ENCODE measurements at places on chromosomes 3 and 15. TPM values are rescaled to one million over a fixed set of nuclear protein-coding genes. Genes with fewer than 3 reads are reported as not detected.

GRCh38 chr15:48449734-48450133 lies 118.5 kb downstream of the DUT start:
- DNase-seq, result no peak

GRCh38 chr15:30859091-30859874 lies 44.4 kb upstream of the FAN1 start:
- DNase-seq, result no peak

GRCh38 chr15:70436428-70436827 lies 326.9 kb downstream of the UACA start:
- peak; percentile 55 for DNase-seq

- no peak for DNase-seq
These were observed 31.4 kb downstream of the SLC49A4 start for GRCh38 chr3:122826278-122826677.

GRCh38 chr15:62334536-62334935 lies 169.5 kb upstream of the C2CD4B start:
- no peak for DNase-seq

DNA sequence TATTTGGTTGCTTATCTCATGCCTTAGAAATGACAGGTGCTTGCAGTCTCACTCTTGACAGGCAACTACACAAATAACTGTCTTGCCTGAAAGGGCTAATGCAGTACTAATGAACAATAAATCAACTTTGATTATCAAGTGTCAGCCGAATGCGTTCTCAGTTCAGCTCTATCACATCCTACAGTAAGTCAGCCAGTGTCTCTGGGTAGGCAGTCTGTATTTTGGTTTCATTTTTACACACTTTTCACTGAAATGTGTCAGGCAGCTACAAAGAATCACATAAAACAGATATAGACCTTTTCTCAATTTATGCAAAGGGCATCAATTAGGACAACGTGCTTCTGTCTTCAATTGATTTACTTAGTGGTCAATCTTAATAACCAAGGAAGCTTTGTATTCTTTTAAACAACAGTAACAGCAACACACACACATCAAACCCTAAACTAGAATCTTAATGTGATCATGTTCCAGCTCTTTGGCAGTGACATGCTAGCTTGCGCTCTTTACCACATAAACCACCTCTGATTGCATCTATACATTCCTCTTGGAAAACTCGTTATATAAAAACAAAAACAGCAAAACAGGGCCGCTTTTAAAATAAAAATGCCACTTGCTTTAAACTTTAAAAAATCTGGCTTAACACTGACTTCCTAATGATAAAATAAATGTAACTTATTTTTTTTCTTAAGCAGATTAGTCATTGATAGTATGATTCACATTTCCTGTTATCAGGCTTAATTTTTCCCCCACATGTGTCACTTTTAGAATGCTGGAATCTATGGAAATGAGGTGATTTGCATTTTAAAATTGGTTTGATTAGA lies 520.4 kb downstream of the FOXP1 start:
- DNase-seq, result no peak

DNA sequence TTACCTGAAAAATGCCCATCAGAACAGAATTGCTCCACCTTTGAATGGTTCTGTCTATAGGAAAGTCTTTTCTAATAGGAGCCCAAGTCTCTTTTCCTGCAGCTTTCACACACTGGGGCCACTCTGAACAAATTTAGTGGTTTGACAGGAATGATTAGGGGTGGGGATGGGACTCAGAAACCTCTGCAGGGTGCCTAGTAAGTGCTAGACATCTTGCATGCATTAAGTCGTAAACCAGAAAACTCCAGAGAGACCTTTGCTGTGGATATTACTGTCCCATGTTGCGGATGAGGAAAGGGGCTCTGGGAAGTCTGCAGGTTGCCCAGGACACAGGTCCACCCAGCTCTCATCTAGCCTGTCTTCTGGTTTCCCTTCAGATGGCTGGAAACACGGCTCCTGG lies 189.7 kb downstream of the OPA1 start:
- DNase-seq, result no peak

DNA sequence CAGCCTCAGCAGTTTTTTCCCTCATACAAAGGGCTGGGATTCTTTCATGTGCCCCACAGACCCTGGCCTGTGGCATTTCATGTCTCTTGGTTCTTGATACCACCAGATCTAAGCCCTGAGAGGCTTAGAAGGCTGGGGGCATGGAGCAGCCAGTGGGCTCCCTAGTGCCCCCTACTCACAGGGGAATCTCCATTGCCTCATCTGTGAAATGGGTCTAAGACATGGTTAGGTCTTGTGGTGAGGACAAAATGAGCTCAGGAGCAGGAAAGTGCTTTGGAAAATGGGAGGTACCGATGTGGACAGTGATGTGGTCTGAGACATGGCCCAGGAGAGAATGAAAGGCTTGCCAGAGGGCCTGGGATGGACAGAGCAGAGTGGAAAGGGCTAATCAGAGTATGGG lies 94.3 kb downstream of the SMAD6 start:
- DNase-seq, result no peak

DNA sequence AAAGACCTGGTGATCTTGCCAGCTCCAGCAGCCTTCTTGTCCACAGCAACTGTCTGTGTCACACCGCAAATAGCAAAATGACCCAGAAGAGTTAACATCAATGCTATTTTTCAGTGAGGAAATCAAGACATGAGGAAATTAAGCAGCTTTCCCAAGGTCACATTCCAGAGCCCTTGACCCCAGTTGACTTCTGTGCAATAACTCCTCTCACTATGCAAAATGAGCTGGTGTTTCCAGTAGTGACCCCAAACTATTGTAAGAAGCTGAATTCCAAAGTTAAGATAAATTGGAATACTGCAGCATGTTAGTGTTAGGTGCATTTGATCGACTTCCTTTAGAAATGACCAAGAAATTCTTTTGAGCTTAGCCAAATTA lies 172.8 kb upstream of the SNTN start:
- no peak for DNase-seq

DNA sequence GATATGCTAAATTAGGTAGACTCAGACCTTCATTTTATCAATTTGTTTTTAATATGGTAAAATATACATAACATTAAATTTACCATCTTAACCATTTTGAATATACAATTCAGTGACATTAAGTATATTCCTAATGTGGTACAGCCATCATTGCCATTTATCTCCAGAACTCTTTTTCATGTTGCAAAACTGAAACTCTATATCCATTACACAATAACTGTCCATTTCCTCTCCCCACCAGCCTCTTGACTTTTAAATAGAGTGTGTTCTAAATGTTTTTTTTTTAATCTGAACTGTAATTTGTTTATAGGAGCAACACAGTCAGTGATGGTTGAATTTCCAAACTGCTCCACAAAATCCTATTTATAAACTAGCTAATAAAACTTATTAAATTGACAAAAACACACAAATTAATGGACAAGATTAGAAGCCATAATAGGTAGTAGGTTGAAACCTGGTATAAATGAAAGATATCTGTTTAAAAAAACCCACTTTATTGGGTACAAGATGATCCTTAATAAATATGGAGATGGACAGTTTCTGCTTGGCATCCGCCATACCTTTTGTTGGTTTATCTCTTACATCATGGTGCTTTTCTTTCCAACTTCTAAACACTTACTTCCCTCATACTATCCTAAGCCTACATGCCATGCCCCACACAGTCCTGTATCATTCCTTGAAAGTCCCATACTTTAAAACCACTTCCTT lies 142.4 kb downstream of the ZPLD1 start:
- no peak for DNase-seq

DNA sequence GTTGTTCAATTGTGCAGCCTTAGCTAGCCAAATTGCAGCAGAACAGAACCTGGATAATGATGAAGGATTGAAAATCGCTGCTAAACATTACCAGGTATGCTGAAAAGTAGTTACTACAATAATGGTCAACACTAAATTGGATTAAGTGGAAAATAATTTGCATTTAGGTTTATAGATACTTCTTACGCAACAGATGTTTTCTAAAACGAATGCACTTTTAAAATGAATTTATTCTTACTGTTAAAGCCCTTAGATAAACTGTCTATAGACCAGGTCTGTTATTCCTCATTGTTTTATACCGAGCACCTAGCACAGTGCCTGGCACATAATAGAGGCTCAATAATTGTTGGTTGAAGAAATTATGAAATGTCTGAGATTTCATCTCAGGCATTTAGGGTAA lies 23.6 kb downstream of the PDCD6IP start:
- no peak for DNase-seq

DNA sequence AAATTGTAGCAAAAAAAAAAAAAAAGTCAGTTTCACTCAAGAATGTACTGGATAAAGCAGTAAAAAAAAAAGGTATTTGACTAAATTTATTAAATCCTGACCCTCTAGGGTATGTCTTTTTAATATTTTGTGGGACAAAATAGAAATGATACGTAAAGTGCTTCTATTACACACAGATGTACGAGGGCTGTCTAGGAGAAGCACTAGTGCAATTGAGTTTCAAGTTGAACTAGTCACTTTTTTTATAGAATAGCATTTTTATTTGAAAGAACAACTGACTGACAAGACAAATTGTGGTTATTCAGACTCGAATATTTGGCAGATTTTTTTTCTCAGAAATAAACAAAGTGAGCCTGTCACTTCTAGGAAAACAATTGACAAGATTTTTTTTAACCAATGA lies 49.0 kb downstream of the CCDC54 start:
- no peak for DNase-seq

GRCh38 chr3:11558002-11558401 lies 85.7 kb downstream of the VGLL4 start:
- no peak for DNase-seq

GRCh38 chr3:134752761-134753461 lies 42.1 kb upstream of the EPHB1 start:
- DNase-seq, result no peak

GRCh38 chr3:175149675-175150074 lies 290.5 kb downstream of the NAALADL2 start:
- DNase-seq, result peak; percentile 62

- DNase-seq, result no peak
These were observed 33.9 kb upstream of the PLXNA1 start for GRCh38 chr3:126948980-126949535.

GRCh38 chr3:122893282-122893681 lies 98.4 kb downstream of the SLC49A4 start:
- no peak for DNase-seq

DNA sequence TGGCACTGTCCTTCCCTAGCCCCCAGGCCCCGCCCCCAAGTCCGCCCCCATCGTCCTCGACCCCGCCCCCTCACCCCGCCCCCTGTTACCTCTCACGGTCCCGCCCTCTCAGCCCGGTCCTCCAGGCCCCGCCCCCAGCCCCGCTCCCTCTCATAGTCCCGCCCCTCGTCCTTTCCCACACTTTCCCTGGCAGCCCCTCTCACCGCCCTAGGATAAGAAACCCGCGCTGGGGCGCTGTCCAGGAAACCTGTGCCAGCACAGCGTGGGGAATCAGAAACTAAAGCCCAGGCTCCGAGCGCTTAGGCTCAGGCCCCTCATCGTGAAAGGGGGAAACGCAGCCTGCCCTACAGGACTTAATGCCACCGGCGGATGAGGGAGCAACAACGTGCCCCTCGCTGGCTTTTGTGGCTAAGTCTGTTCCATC lies 20.9 kb downstream of the TRPM1 start:
- DNase-seq, result no peak

- no peak for DNase-seq
These were observed 118.1 kb downstream of the EBLN2 start for GRCh38 chr3:73179601-73180000.

- no peak for DNase-seq
These were observed at the start of gene MAGEL2 for GRCh38 chr15:23647421-23648370. Gene MAGEL2, minus strand, starts transcription at chr15:23647867. Its CDS starts 125 bp downstream, at chr15:23647742.

- no peak for DNase-seq
These were observed 48.6 kb downstream of the SHOX2 start for GRCh38 chr3:158057666-158058065.

DNA sequence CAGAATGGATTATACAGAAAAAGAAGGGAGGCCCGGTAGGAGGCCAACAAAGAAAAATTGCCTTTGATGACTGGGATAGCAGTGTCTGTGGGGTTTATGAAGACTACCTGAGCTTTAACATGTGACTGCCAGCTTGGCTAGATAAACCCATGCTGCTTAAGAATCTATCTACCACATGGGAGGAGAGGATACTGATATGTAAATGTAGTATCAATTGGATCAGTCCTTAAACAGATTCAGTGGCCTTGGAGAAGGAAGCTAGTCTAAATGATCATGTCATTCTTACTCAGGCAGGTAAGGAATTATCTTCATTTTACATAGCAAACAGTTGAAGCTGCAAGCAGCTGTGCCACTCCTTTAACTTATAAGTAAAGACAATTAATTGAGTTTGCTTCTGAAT lies 50.0 kb upstream of the SYNPR start:
- DNase-seq, result no peak

DNA sequence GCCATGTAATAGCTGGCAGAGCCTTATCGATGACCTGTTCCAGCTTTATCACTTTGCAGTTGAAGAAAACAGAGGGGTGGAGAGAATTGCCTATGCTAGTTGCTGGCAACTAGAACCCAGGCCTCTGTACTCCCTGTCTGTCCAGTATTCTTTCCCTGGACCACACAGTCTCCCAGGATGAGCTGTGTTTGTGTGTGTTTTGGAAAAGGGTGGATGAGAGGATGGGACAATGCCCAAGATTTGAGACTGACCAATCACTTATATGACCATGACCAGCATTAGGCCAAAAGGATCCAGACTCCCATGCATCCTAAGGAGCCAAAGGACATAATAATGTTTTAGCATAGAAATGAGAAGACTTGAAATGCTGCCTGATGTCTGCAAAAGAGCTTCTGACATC lies 102.6 kb downstream of the CD200R1L start:
- DNase-seq, result no peak

DNA sequence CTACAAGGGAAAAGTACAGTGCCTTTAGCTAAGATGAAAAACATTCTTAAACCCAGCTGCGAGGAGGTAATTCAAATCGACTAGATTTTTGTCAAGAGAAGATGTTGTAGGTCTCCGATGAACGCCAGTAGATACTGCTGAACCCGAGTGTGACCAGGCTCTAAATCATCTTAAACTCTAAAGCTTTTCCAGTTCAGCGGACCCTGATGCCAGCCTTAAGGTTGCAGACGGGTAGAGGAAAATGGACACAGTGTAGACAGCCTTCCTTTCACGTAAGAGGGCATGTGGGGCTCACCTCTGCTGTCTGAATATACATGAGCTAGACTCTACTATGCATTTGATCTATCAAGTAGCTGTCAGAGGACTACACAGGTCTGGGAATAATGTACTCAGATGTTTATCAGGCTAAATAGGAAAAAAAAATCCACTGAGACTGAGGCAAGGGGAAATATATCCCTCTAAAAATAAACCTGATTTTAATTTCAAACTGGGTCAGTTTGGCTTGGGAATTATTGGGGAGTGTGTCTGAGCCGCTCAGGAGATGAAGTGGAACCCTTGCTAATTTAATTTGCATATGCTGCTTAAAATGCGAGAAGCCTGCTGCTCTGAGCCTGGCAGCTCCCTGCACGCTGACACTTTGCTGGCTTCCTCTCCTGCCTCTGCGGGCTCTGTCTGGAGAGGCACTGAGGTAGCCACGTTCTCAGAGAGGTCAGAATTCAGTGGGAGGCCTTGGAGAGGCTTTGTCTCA lies 151.9 kb downstream of the CADPS start:
- no peak for DNase-seq

Gene MNS1
- total RNA-seq, result 0.67 TPM

Gene ETFA
- total RNA-seq, result 149 TPM

Gene AGBL1
- total RNA-seq, result not detected

Gene GPR160
- 24.6 TPM for total RNA-seq

Gene SLC22A14
- not detected for total RNA-seq

Gene SCAANT1
- 1.7 TPM for total RNA-seq

Gene CTDSPL
- 0.13 TPM for total RNA-seq

Gene ZMYND10
- total RNA-seq, result 0.45 TPM

Gene VIPR1
- total RNA-seq, result 0.29 TPM

Gene SLC24A5
- not detected for total RNA-seq

Gene CATSPER2
- total RNA-seq, result 2.3 TPM

Gene P3H2
- 69.4 TPM for total RNA-seq

Gene HHLA2
- 0.18 TPM for total RNA-seq

Gene DPPA4
- 0.40 TPM for total RNA-seq

Gene APPL1
- 39.5 TPM for total RNA-seq
